Panc1 (cell line): ENCODE measurements at places on chromosomes 12 and 14.

DNA sequence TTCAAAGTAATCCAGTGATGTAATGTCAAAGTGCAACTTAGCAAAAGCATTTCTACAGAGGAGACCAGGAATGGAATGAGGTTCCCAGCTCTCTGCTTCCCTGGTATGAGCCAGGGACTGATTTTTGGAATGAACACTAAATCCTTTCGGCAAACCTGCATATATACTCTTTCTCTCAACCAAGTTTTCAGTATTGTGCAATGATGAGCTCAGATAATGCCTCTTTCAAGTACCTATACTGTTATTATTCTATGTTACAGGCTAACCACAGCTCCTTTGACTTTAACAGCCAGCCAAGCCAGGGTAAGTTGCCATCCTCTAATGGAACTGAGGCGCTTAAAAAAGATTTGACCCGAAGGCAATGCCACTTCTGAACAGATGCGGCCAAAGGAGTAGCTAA, 104.9 kb upstream of the FSCB start:
- DNase-seq, result no peak

DNA sequence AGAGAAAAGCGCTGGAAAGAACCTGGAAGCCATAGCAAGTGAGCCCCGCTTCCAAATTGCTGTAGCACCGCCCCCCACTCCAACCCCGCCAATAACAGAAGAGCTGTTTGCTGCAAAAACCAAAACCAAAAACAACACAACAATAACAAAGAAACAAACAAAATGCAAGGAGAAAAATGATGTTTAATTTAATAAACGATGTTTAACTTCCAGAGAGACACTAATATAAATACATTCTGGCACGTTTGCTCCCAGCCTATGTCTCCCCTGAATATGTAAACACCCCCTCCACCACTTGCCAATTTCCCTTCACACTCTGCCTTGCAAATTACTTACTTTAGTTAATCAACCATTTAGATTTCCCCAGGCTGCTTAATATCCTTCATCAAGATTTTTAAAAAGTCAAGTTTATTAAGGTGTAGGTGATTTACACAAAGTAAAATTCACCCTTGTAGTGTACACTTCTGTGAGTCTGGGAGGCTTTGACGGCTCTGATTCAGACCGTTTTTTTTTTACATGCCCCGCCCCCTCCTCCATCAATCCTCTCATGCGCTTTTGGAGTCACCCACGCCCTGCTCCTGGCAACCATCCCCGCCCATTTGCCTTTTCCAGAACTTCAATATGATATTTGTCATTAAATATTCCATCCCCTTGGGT, 482 bp upstream of the IFI27L2 start:
- no peak for DNase-seq

DNA sequence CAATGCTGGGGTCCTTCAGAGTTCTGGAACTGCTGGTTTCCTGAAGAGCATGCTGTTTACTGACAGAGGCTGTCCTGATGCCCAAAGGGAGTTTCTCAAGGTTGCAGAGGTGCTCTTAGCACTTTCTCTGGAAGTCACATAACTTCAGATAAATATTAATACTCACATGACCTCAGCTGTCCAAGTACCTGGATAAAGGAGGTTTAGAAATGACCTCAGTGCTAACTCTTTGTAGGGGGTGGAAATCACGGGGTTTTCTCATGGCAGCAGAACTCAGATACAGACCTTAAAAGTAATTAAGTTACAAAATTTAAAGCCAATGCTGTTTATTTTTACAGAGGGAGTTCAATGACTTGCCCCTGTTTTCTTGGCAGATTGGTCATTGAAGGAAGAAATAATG, 225.9 kb downstream of the MSRB3 start:
- no peak for DNase-seq

- DNase-seq, result no peak
These were observed at the start of gene PDE3A for GRCh38 chr12:20368114-20368650. Gene PDE3A (plus strand): TSS chr12:20368537. CDS start chr12:20369285, 748 bp downstream.

DNA sequence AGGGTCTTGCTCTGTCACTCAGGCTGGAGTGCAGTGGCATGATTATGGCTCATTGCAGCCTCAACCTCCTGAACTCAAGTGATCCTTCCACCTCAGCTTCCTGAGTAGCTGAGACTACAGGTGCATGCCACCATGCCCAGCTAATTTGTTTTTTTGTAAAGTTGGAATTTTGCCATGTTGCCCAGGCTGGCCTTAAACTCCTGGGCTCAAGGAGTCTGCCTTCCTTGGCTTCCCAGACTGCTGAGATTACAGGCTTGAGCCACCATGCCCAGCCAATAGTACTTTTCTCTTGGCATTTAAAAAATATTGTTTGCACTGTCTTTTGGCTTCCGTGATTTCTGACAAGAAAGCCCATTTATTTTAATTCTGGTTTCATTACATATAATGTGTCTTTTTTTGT, 61.3 kb downstream of the DIP2B start:
- no peak for DNase-seq

- DNase-seq, result no peak
These were observed 81.9 kb upstream of the GTF2A1 start for GRCh38 chr14:81302638-81303037.

DNA sequence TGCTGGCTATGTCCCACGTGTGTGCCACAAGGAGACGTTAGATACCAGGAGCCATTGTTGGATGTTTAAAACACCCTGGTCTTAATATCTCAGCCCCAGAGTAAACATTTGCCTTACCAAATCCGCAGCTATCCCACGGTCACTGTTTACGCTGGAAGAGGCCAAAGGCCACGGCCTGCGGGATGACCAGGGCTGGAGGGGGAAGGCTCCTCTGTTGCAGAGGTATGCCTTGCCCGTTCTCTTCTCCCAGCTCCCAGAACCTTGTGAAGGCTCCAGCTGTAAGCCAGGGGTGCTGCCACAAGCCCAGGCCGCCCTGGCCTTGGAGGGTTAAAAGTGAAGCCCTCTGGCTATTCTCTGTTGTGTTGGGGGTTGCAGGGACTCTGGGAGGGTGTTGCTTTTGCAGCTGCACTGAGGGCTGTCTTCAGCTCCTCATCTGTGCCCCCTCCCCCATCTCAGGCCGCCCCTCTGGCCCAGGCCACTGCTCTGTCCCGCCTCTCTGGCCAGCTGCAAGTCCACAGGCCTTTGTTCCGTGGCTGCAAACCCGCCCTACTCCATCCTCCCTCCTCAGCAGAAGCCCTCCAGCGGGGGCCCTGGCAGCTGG, 2.5 kb downstream of the PLEKHG3 start:
- DNase-seq, result no peak

DNA sequence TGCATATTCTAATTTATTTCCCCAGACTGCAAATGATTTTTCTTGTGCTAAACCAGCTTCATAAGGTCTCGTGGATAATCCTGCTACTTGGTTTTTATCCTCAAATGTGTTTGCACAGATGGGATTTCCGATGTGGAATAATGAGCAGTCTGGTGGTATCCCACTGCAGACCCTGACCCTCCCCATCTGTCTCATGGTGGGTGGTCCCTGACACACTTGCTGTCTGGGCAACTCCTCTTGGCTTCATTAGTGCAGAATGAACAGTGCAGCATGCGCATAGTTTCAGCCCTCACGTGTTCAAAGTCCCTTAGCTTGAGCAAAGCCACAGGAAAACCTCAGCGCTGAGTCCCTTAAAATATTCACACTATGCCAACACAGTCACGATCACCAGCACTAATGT, 996.5 kb downstream of the AACS start:
- no peak for DNase-seq

GRCh38 chr12:76268267-76268666, 79.9 kb downstream of the BBS10 start:
- DNase-seq, result no peak

- DNase-seq, result no peak
These were observed 39.8 kb downstream of the SAMD4A start for GRCh38 chr14:54606631-54607133.

- no peak for DNase-seq
These were observed 2.5 kb upstream of the PLEKHD1 start for GRCh38 chr14:69481815-69482568.

DNA sequence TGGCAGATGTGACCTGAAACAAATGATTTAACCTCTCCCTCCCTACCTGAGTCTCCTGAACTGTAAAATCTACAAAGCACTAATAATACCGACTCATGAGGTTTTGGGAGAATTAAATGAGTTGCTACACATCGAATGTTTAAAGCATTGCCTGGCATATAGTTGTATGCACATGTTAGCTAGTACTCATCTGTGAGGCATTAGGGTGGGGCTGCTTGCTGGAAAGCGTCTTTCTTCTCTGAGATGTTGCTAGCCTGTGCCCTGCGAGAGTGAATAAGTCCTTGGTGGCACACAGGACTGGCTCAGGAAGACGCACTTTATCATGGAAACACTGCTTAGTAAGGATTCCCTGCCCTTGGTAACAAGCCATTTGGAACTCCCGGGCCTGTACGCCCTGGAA, 6.1 kb downstream of the RAPGEF3 start:
- no peak for DNase-seq

DNA sequence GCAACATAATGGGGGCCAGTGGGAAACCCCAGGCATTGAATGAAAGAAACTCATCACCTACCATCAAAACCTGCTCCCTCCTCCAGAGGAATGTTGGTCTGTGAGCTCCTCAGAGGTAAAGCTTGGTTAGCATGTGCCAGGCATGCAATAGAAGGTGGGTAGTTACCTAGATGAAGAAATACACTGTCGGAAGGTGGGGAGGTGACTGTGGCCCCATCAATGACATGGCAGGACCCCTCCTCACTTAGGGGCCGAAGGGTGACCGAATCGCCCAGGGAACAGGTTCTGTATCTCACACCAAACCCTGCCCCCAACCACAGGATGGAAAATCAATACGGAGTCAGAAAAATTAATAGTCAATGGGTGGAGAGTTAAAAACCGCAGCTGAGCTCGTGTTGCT, 135.6 kb downstream of the BCL11B start:
- DNase-seq, result no peak

GRCh38 chr14:97280526-97280925, 483.3 kb downstream of the VRK1 start:
- no peak for DNase-seq

- no peak for DNase-seq
These were observed 9.8 kb downstream of the BCL11B start for GRCh38 chr14:99261912-99262787.

DNA sequence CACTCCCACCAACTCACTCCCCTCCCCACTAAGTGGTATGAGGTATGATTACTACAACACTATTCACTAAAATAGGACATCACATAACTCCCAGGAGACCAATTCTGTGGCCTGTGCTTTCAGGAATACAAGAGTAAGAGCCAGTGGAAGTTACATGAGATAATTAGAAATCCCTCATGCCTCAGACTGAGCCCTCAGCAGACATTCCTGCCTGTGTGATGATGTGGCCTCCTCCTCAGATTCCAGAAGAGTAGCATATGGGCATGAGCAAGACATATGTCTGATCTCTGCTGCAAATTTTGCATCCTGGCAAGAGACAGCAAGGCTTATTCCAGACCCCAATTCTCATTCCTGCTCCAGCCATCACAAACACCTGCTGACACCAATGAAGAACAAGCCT, 46.0 kb upstream of the BMP4 start:
- DNase-seq, result no peak

DNA sequence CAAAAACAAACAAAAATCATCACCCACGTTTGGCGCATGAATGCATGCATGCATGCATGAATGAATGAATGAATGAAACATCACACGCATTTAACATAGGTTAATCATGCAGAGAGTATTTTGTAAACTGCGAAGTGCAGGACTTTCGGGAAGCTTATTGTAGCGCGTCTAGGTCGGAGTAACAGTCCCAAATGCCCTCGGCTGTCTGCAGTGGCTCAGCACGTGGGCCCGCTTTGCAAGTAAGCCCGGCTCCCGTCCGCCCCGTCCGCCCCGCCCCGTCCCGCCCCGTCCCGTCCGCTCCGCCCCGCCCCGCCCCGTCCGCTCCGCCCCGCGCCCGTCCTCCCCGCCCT, 263 bp upstream of the IFT81 start:
- DNase-seq, result no peak

- no peak for DNase-seq
These were observed 15.1 kb downstream of the LTBP2 start for GRCh38 chr14:74596741-74597450.

DNA sequence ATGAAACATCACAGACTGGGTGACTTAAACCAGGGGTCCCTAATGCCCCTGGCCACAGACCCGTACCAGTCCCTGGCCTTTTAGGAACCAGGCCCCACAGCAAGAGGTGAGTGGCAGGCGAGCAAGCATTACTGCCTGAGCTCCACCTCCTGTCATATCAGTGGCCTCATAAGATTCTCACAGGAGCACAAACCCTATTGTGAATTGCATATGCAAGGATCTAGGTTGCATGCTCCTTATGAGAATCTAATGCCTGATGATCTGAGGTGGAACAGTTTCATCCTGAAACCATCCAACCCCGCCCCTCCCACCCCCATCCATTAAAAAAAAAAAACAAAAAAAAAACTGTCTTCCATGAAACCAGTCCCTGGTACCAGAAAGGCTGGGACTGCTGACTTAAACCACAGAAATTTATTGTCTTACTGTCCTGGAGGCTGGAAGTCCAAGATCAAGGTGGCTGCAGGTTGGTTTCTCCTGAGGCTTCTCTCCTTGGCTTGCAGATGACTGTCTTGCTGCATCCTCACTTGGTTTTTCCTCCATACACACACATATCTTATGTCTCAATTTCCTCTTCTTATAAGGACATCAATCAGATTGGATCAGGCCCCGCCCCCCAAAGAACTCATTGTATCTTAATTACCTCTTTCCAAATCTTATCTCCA, 235.9 kb downstream of the CHST11 start:
- no peak for DNase-seq

DNA sequence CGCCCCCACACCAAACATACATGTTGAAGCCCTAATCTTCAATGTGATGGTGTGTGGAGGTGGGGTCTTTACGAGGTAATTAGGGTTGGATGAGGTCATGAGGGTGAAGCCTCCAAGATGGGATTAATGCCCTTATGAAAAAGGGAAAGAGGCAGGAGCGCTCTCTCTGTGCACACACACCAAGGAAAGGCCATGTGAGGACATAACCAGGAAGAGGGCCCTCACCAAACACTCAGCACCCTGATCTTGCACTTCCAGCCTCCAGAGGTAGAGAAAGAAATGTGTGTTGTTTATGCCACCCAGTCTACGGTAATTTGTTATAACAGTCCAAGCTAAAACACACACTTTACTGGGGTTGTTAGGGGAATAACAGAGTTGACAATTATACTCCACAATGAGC, 14.6 kb upstream of the PITPNM2 start:
- no peak for DNase-seq

DNA sequence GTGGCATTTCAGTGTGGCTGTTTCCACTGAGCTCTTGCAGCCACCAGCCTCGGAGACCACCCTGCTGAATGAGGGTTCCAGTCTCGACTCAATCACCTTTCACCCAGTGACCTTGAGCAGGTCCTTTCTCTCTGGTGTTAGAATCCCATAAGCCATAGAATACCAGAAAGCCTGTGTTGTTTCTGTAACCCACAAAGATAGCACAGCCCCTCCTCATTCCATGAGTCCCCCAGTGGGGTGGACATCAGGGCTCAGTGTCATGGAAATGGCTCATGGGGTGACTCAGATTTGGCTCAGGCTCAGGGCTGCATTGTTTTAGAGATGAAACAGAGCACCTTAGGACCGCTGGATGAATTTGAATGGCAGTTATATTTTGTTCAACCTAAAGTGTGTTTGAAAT, 171.5 kb downstream of the PTPN11 start:
- DNase-seq, result no peak
